ENCODE measurements at places on chromosomes 1 and 21. TPM values are rescaled to one million over a fixed set of nuclear protein-coding genes. Genes with fewer than 3 reads are reported as not detected.

The BGLAP gene
- total RNA-seq: not detected

The AMY1C gene
- total RNA-seq: 1.4 TPM

The AMY2A gene
- total RNA-seq: not detected

The PLA2G2E gene
- total RNA-seq: not detected

The IRF6 gene
- total RNA-seq: 195 TPM

The SRSF4 gene
- 43.6 TPM for total RNA-seq

The TGFB2 gene
- 1.2 TPM for total RNA-seq

The CLDN8 gene
- total RNA-seq: 0.88 TPM

The SYT6 gene
- not detected for total RNA-seq

The WNT4 gene
- total RNA-seq: 5.8 TPM

The CD1E gene
- total RNA-seq: not detected

The PIGR gene
- 0.05 TPM for total RNA-seq

The CRYAA gene
- total RNA-seq: not detected

The INAVA gene
- 72.1 TPM for total RNA-seq

The TLR5 gene
- 2.1 TPM for total RNA-seq

The EPHA2 gene
- 169 TPM for total RNA-seq

The C21orf58 gene
- 3.7 TPM for total RNA-seq
